ENCODE measurements at places on chromosomes 1 and 21. TPM values are rescaled to one million over a fixed set of nuclear protein-coding genes. Genes with fewer than 3 reads are reported as not detected.

- no peak for DNase-seq
Observed at GRCh38 chr1:170510163-170510562, 21.8 kb upstream of the GORAB start.

DNA sequence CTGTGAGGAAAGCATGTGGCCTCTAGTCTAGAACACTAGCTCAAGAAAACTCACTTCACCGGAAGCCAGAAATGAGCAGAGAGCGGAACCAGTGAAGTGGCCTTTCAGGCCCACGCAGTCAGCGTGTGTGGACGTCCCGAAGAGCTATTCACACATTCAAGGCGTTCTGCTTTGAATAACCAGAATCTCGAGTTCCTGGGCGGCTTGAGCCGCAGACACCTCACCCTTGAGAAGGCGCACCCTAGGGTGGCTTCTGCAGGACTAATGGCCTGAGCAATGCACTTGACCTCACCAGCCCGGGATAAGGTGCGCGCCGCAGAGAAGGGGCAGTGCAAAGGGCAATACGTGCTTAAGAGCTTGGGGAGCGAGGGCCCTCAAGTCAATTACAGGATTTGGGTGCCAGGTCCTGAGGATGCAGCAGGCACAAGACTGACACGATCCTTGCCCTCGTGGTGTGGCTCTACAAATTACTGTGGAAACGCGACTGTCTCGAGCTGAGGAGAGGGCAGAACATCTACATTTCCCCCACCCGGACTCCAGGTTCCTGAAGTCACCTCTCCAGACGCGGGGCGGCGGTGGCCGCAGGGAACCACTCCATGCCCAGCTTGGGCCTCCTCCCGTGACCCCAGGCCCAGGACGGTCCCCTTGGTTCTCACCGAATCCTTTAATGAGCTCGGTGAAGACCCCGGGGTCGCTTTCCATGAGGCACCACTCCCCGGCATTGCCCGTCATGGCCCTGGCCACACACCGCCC is 455 bp downstream of the UCHL5 start:
- DNase-seq: peak; percentile 51

DNA sequence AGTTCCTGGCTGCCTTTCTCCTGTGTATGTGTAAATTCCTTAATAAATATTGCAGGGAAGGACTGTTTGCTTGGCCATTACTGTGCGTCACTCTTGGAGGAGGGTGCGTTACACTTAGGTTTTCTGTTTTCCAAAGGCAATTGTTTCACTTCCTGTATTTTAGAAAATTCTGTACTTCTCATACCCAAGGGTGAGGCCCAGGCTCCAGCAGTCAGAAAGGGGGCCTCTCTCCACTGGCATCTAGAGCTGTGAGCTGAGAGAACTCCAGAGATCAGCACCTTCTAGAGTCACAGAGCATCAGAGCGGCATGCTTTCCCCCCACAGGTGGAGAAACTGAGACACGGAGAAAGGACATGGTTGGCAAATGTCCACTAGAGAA is 27.0 kb upstream of the ZFP69B start:
- DNase-seq: no peak

GRCh38 chr21:26120828-26121227 is 49.7 kb downstream of the APP start:
- DNase-seq: no peak

- no peak for DNase-seq
Observed at GRCh38 chr1:236041631-236042618, 23.0 kb downstream of the NID1 start.

GRCh38 chr1:101532377-101532776 is 295.6 kb downstream of the S1PR1 start:
- DNase-seq: no peak

DNA sequence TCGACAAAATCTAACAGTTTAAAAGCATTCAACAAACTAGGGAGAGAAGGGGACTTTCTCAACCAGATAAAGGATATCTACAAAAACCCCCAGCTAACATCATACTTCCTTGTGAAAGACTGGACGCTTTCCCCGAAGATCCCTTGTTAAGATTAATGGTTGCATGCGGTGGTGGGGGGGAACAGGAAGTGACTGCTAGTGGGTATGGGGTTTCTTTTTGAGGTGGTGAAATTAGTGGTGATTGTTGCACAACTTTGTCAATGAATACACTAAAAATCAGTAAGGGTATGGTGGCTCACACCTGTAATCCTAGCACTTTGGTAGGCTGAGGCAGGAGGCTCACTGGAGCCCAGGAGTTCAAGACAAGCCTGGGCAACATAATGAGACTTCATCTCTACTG is 26.9 kb upstream of the EYA3 start:
- peak; percentile 19 for DNase-seq

NPL gene
- 0.86 TPM for total RNA-seq

GRCh38 chr1:23566304-23566703 is 7.0 kb upstream of the ID3 start:
- no peak for DNase-seq

SERTAD4 gene
- total RNA-seq: 4.2 TPM

CR1 gene
- total RNA-seq: not detected

DNA sequence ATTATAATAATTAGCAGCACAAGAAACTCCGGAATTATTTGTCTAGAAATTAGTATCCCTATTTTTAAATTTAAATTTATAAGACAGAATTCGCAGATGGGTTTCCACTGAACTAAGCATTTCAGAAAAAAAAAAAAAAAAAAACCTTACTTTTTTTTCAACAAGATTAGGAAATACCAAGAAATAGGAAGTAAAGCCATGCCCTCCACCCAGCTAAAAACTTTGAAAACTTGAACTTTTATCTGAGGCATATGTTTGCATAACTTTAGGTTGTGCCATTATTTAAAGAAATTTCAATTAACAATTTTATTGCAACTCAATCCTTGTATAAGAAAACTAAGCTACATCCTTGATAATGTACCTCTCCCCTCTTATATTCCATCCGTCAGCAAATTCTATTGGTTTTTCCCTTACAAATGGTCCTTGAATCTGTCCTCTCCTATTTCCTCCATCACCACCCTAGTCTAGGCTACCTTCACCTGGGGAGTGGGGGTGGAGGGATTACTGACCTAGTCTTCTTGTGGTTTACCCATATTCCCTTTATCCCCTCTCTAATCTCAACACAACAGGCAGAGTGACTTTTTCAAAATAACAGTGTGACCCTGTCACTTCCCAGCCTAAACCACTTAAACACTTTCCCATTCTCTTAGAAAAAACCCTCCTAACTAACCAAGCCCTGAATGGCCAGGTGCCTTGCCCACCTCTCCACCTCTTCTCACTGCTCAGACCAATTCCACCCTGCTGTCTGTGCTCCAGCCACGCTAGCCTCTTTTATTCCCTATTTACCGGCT is 1.4 kb upstream of the EVI5 start:
- no peak for DNase-seq

GRCh38 chr21:46455575-46456385 is 2.9 kb upstream of the DIP2A start:
- peak; percentile 90 for DNase-seq

CENPF gene
- 83.9 TPM for total RNA-seq

GSTM2 gene
- total RNA-seq: 10.7 TPM

ASPM gene
- total RNA-seq: 62.1 TPM

AK4 gene
- 36.2 TPM for total RNA-seq

DNA sequence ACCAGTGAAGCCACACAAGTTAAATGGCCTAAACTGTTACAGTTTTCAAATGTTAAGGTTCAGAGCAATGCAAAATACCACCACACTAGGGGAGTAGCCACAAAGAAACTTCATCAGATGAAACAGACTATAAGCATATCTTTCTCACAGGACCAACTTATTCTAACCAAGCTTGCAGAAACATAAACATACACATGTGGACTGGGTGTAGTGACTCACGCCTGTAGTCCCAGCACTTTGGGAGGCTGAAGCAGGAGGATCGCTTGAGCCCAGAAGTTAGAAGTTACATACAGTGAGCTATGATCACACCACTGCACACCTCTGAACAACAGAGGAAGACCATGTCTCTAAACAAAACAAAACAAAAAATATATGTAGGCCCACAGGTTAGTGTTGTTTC is 17.3 kb downstream of the WDR47 start:
- peak; percentile 18 for DNase-seq

- DNase-seq: peak; percentile 95
Observed at GRCh38 chr1:78649628-78650027, at the start of gene IFI44. Gene IFI44, plus strand, starts transcription at chr1:78649831. Its CDS starts 365 bp downstream, at chr1:78650196.

Data from M059J (cell line).